ENCODE measurements at places on chromosomes 2 and 18. TPM values are rescaled to one million over a fixed set of nuclear protein-coding genes. Genes with fewer than 3 reads are reported as not detected.

The EPB41L3 gene
- 40.5 TPM for polyA plus RNA-seq

The KCNG2 gene
- 0.35 TPM for polyA plus RNA-seq

The TWIST2 gene
- polyA plus RNA-seq: 4.0 TPM

The TOGARAM2 gene
- polyA plus RNA-seq: 4.1 TPM

The PNPT1 gene
- 24.7 TPM for polyA plus RNA-seq

The PJVK gene
- 12.1 TPM for polyA plus RNA-seq

The PUM2 gene
- 125 TPM for polyA plus RNA-seq

The TP53I3 gene
- 49.6 TPM for polyA plus RNA-seq

The ADAM23 gene
- polyA plus RNA-seq: 7.6 TPM

The KCNJ3 gene
- polyA plus RNA-seq: 0.20 TPM

The SERPINB10 gene
- polyA plus RNA-seq: 0.22 TPM

The TGIF1 gene
- polyA plus RNA-seq: 78.9 TPM
